H1 (cell line): ENCODE measurements at places on chromosomes 12 and 14.

GRCh38 chr12:13986031-13986430, 4.6 kb upstream of the GRIN2B start:
- no peak for DNase-seq

- DNase-seq: no peak
Observed at GRCh38 chr12:66085998-66086397, 44.6 kb downstream of the LLPH start.

DNA sequence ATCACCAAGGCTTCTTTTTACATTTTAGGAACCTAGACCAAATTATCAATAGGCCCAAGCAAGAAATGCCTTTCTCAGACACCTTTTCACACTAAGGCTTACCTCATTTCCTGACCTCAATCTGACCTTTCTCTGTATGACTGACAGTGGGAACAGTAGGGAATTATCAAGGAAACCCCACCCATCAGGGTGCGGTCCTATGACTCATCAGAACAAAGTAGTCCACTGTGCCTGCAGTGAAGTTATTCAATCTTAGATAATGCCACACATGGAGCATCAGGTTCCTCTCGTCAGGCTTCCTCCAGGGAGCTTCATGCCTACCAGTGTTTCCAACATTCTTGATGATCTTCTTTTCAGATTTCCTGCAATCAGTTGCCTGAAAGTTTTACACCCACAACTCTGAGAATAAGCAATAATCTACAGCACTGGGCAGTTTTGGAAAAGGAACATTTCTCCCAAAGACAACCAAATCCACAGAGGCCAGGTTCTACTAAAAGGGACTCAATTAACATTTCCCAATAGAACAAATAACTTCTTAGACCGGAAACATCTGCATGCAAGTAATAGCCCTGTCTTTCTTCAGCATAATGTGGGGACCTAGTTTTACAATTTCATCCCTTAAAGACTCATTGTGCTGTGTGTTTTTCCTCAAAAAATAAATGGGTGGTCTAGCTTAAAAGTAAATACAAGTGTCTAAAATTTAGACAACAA, 35.9 kb upstream of the TMTC2 start:
- no peak for DNase-seq

GRCh38 chr12:132053338-132054330, 90.5 kb downstream of the DDX51 start:
- no peak for DNase-seq

DNA sequence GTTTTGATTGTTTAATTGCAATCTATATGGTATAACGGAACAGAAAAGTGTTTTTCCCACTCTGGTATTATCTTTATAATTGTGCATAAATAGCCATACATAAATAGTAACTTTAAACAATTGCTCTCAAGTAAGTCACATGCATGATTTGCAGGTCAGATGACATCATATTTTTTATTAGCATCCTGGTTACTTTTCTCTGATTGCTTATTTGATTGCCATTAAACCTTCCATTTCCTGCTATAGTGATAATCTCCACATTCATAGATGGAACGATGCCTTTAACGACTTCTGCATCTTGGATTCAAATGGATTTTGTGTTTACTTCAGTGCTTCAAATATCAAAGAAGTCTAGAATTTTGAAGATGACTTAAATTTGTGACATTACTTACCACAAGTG, 3.5 kb upstream of the KLRK1 start:
- no peak for DNase-seq

DNA sequence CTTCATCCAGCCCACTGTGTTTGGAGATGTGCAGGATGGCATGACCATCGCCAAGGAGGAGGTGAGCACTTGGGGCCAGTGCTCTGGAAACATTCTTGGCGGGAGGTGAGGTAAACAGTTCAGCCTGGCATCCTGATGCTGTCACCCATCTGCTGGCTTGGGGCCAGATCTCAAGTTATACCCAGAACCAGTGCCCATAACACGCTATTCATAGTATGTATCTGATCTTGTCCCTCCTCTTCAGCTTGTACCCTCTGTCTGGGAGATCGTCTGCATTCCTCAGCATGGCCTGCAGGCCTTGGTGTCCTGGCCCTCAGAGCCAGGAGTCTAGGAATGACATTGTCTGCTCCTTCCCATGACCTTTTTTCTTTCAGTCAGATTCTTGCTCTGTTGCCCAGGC, 31.4 kb downstream of the ALDH2 start:
- no peak for DNase-seq
